Activated CD8-positive, alpha-beta memory T cell treated with anti-CD3 and anti-CD28 coated beads for 1 hour (primary cell): ENCODE measurements at places on chromosomes 13 and 19.

- DNase-seq, result no peak
Observed at GRCh38 chr19:40365010-40365409, 16.5 kb downstream of the PLD3 start.

DNA sequence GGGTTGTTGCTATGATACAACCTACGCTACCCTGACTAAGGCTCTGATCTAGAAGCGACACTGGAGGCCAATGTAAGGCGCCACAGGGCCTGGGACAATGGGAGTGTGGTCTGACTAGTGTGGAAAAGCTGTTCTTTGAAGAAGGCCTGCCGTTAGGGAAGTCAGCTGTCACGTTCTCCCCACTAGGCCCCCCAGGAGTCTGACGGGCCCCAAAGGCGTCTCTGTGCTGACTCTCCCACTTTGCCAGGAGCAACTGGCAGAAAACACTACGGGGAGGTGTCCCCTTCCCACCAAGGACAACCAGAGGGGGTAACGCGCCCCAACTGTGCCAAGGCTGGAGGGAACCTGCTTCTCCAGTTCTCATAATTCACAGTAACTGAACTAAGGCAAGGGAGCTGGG, 25.3 kb upstream of the EIF3G start:
- DNase-seq, result no peak

DNA sequence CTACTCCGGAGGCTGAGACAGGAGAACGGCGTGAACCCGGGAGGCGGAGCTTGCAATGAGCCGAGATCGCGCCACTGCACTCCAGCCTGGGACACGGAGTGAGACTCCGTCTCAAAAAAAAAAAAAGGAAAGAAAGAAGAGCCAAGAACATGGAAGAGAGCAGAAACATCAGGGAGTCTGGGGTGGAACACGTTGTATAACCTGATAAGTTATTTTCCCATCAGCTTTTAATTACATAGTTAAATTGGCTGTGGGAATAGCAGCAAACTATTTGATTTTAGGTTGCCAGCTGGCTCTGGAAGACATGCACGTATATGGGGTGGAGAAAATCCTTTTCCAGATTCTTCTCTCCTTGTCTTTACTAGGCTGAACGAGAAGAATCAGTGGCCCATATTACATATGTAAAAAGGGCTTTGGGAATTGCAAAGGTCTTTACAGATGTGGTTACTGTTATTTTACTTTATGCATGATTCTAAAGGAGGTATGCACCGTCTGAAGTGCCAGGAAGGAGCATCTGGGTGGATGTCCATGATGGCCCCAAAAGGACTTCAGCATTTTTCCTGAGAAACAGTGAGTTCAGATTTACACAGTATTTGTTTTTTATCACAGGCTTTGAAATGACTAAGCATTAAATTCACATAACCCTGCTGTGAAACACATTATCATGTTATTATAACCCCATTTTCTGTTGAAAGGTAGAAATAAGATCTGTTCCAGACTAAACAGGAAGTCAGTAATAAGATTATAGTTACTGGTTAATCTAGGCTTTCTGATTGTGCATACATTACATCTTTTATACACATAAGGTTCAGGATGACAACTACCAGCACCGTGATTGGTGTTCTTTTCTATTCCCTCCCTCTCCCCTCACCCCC, 4.6 kb upstream of the NAA16 start:
- DNase-seq, result no peak

DNA sequence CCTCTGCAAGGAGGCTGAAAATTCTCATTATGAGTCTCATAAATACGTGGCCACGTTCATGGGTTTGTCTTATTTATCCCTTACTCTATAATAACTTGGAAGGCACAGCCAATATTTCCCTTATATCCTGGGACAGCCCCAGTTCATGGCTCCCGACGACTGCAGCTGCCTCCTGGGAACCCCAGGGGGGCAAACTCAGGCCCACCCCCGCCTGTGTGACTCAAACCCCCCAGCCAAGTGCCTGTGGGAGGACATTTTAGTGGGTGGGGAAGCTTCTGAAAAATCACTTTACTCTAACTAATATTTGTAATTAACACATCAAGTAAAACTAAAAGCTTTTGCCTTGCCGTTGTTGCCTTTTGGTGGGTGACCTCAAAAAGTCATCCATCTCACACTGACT, 14.3 kb downstream of the RASA3 start:
- no peak for DNase-seq

GRCh38 chr13:20375871-20376270, 143.8 kb upstream of the GJB6 start:
- DNase-seq, result no peak

GRCh38 chr19:30712431-30713337, 340.5 kb downstream of the ZNF536 start:
- DNase-seq, result no peak

DNA sequence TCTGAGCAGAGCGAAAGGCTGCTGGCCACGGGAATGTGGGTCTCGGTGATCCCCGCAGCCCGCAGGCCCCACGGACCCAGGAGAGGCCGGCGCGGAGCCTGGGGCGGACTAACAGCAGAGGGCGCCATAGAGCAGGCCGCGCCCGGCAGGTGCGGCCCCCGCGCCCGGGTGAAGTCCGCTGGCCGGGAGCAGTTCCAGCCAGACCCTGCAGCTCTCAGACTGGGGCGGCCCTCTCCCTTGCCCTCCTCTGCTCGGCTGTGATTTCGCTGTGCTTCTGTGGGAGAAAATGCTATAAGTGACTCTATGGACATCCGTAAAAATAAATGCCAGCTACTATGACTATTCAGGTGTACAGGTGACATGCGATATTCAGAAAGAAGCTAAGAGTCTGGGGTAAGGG, 37.7 kb downstream of the GSX1 start:
- peak; percentile 51 for DNase-seq
